ENCODE measurements at places on chromosomes 3 and 15.

DNA sequence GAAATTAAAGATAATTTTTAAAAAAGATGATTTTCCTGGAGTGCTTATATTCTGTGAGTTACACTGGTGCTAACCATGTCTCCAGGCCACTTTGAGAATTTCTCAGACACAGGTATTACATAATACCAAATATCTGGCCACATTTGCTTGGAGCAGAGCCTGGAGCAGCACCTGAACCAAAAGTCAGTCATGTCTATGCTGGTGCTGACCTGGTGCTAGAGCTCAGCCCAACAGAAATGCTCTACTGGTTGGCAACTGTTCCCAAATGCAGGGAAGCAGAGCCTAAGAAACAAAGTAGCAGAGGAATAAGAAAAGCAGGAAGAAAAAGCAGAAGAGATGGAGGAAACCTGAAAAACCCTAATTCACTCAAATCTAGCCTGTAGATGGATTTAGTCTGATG, 135.7 kb upstream of the SLC7A14 start:
- no peak for DNase-seq

GRCh38 chr3:63324621-63325020, 46.5 kb downstream of the SYNPR start:
- DNase-seq: no peak

GRCh38 chr3:67515778-67516177, 138.6 kb downstream of the SUCLG2 start:
- DNase-seq: no peak

DNA sequence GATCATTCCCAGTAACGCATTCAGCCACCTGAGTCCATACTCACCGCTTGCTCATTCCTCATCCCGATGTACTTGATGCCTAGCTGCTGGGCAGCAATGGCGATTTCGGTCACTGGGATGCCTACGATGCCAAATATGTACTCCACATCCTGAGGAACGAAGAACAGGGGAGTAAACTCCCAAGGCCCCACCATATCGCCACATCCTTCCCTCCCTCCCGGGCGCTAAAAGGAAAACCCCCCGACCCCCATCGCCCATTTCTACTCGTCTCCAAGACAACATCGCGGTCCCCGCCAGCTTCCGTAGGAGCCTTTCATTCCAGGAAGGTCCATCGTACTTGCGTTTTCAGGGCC, 347 bp downstream of the HACL1 start:
- no peak for DNase-seq

- DNase-seq: peak; percentile 38
Measured at GRCh38 chr3:140863580-140864009, 78.0 kb upstream of the SLC25A36 start.

GRCh38 chr3:184354121-184354728, 7.2 kb downstream of the CLCN2 start:
- DNase-seq: no peak

DNA sequence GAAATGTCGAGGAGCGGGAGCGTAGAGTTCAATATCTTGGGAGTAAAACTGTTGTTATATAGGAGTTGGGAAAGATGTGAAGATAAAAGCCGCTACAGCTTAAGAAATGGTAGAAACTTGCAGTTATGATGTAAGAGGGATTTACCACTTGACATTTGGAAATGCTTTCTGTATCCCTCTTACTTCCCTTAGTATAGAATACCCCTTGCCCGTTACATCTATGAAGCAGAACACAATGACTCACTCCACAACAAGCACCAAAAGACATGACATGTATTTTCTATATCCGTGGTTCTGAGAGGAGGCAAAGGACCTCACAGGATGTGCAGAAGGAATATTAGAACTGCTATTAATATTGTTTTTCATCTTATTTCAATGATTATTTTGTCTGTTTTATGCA, 254.2 kb upstream of the NR2F2 start:
- DNase-seq: peak; percentile 30

DNA sequence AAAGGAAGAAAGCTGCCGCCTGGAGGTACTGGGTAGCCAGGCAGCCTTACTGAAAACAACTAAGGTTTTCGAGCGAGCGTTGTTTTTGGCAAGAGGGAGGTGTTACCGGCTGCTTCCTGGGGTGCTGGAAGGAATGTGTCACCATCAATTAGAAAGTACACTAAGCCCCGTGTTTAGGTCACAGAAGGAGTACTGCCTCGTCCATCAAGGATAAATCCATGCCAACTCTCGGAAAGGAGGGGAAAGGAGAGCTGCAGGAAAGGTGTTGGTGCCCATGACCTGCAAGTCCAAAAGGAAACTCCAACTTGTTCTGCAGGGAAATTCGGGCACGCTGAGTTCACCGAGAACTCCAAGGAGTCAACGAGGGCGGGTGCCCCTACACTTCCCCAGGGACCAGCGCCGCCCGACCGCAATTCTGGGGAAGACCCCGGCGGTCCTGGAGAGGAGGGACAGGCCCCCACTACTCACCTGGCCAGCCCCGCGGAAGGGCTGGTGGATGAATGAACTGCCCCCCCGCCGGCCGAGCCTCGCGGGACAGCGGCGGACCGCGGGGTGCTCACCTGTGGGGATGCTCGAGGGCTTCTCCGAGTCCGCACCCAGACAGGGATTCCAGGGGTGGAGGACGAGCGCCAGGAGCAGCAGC, 542 bp downstream of the PLOD2 start:
- no peak for DNase-seq

GRCh38 chr3:159711560-159712333, 276.9 kb upstream of the IL12A start:
- no peak for DNase-seq

DNA sequence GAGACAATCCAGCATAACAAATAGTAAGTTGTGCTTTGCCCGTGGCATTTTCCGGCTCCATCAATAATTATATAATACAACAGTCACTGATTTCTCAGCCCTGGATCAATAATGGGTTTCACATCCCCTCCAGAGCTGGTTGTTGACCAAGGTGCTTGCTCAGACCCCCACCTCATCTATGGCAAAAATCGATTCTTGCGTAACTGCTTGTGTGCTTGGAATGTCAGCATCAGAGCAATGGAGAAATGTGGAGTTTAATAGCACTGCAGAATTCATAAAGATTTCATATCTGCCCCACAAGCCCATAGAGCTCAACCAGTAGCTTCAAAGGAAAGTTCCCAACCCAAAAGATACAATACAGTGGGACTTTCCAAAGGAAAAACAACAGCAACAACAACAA, 1098.5 kb downstream of the IGSF11 start:
- no peak for DNase-seq

GRCh38 chr3:157023226-157023625, 136.7 kb downstream of the CCNL1 start:
- no peak for DNase-seq

GRCh38 chr3:61057464-61057863, 193.8 kb downstream of the FHIT start:
- no peak for DNase-seq

DNA sequence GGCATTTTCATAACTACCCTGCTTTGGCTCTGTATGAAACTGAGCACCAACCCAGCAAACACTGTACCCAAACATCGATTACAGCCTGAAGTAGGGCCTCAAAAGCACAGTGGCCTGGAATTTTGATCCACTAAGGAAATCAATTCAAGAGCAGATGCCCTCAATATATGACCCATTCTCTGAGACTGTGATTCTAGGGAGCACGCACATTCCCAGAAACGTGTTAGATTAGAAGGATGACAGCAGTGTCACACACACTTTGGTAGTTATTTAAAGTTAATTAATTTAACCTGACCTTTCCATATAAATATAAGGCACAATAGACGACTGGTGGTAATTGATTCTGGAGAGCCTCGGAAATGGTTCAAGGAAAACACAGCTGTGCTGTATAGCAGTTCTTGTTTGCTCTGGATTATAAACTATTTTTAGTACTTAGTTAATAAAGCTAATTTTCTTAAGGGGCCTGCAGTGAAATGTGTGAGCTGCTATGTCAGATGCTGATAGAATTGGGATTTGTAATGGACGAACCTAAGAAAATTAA, 126.3 kb upstream of the ZNF385D start:
- no peak for DNase-seq

DNA sequence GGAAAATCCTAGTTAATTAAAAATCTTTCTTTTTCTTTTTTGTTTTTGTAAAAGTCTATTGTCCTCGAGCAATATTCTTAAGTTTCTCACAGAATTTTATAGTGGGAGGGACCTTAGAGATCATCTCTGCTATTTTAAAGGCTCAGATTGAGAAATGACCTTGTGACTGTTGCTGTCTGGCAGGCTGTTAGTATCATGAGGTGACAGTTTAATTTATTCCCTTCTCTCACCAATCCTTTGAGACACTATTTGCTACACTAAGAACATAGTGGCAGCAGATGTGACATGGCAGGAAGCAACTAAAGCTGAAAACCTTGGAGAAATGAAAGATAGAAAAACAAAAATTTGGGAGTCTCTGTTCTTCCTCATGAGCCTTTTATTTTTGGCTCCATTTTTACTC, 24.9 kb downstream of the APPL1 start:
- no peak for DNase-seq

DNA sequence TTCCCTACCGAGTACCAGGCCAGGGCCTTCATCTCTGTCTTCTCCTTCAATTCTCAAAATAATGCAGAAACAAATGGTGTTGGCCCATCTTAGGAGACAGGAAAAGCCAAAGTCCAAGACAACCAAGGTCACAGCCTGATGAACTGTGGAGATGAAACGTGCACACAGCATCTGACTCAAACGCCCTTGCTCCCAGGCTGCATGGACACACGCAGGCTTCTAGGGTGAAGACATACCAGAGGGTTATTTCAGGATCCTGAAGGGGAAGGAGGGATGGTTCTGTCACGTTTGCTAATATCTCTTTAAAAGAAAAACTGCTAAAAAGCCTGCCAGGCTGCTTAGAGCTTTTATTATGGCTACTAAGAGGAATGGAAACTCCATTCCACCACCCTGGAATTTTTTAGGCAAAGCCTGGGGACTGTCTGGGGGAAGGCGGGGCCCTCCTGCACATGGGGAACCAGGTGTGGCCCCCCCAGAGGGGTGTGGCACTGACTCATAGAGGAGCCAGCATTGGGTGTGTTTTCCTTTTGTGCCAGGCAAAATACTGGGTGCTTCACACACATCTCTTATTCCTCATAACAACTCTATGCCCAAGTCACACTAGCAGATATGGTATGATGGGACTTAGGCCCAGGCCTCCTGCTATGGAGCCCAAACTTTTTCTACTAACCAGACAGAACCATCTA, 62.9 kb downstream of the UMPS start:
- no peak for DNase-seq

DNA sequence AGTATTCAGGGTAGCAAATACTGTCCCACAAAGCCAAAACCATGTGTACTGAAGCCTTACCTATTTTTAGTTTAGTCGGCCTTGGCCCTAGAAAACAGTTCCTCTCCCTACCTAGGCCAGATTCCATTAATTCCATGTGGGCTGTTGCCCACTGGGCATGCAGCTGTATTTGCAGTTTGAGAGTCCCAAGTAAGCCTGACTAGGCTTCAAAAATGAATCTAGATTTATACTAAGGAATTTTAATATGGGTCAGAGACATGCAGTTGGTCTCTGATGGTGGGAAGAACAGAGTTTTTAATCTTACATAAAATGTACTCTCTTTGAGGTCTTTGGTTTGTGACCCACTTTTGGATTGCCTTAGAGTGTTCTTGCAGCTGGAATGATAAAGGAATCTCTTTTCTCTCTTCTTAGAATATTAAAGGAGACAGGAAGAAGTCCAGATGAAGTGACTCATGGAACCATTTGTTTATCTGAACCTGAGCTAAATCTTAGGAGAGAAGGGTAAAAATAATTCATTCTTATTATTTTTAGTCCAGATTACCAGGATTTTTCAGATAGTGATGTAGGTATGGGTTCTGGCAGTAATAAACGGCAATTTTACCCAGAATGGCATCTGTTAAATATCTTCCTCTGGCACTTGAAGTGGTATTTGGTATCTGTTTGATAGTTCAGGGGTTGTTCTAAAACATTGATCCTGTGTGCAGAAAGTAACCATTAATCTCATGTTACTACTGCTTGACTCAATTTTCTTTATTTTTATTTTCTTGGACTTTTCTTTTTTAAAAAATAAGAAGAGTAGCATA, 33.8 kb downstream of the GLCE start:
- no peak for DNase-seq

- peak; percentile 25 for DNase-seq
Measured at GRCh38 chr3:197256836-197257444, 41.5 kb downstream of the DLG1 start.
